ENCODE measurements at places on chromosomes 13 and 19. TPM values are rescaled to one million over a fixed set of nuclear protein-coding genes. Genes with fewer than 3 reads are reported as not detected.

The SMIM44 gene
- total RNA-seq: not detected

DNA sequence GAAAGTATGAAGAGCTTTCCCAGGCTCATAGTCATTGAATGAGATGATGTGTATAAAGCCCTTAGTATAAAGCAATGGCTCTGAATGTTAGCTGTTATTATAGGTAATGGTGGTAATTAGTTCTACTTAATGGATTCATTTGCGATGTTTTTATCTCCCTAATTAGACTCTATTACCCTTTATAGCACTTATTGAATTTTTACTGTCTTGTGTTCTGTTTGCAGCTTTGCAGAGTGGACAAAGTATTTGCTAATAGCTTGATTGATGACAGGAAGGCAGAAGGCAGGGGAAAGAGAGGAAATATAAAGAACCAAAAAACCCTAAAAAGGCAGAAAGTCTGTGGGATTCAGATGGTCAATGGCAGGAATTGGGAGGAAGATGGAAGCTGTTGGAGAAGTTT is 524.4 kb upstream of the SPRY2 start:
- no peaks in the 10 kb centered on the region for H3K36me3 ChIP-seq
- H3K27ac ChIP-seq: peak overlapping the region; percentile 2
- H3K27me3 ChIP-seq: no peaks in the 10 kb centered on the region

DNA sequence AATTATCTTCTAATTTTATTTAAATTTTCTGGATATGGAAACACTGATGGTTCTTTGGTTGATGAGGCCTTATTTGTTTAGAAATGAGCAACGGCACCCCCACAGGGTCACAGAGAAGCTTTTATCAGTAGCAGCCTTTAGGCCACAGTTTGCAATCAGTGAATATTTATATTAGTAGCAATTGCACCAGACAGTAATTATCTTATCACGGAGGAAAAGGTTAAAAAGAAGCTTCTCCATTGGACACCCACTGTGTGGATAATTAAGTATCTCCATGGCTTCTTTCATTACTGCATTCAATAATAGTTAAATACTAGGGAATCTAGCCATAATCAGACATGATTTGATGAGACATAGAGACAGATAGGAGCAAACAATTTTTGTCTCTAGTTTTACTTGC is 2099.2 kb upstream of the PCDH20 start:
- H3K4me3 ChIP-seq: no peak overlapping the region
- H3K27me3 ChIP-seq: no peaks in the 10 kb centered on the region
- no peak overlapping the region for H3K27ac ChIP-seq
- H3K36me3 ChIP-seq: no peaks in the 10 kb centered on the region
- no peaks in the 10 kb centered on the region for H3K4me1 ChIP-seq

DNA sequence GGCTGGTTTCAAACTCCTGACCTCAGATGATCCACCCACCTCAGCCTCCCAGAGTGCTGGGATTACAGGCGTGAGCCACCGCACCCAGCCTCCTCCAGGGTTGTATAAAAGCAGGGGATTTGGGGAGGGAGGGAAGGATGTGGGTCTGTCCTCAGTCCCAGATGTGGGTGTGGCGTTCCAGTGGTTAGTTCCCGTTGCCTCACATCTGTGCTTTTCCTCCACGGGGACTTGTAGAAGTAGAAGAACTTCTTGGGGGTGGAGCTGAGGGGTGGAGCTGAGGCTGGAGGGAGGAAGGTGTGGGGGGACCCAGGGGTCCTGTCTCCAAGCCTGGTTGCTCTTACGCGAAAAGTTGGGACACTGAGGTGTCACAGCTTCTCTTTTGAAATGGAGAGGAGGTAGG is 514 bp upstream of the MCEMP1 start:
- peaks cover 15% of the 10 kb centered on the region for H3K27me3 ChIP-seq
- H3K36me3 ChIP-seq: no peaks in the 10 kb centered on the region
- no peak overlapping the region for H3K27ac ChIP-seq
- H3K4me1 ChIP-seq: peaks cover 5% of the 10 kb centered on the region
- no peak overlapping the region for H3K4me3 ChIP-seq

The PGLYRP2 gene
- total RNA-seq: not detected

GRCh38 chr13:71827241-71827640 is 39.8 kb downstream of the DACH1 start:
- no peak overlapping the region for H3K27ac ChIP-seq

DNA sequence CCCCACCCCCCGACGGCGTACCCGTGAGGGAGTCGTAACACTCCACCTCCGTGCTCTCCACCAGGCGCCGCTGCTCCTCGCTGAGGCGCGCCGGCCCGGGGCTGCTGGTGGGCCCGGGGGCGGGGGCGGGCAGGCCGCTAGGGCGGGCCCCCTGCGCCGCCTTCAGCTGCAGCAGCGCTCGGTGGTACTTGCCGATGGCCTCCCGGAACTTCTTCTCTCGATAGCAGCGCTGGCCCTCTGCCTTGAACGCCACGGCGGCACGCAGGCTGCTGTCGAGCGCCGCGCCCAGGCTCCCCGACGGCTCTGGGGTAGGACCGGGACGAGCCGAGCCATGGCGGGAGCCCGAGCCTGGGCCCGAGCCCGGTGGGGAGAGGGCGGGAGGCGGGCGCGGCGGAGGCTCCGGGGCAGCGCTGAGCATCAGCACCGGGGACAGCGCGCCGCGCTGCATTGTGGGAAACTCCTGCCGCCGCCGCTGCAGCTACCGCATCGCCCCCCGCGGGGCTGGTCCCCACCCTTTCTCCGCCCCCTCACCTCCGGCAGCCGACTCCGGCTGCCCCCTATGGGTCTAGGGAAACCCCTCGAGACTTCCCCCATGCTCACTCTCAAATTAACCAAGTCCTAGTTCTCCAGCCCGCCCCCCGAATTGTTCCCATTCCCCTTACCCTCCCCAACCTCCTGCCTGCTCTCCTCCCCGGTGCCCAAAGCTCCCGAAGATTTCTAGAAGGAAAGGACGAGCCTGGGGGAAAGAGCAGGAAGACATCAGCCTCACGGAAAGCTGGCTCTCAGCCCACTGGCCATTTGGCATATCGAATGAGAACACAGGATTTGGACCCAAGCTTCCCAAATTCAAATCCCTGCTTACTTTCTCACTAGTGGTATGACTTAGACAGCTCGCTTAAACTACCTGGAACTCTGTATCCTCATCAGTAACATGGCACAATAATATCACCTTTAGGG is at the start of gene TTC9B:
Gene TTC9B (minus strand): TSS at position 451 of the 957 bp plus-strand sequence. CDS start 3 bp downstream, at position 448.
- H3K36me3 ChIP-seq: no peaks in the 10 kb centered on the region
- no peak within 1 kb of the TSS for H3K27ac ChIP-seq
- no peak within 1 kb of the TSS for H3K4me3 ChIP-seq
- H3K27me3 ChIP-seq: peaks cover 56% of the 10 kb centered on the region
- DNase-seq: peak; percentile 39

DNA sequence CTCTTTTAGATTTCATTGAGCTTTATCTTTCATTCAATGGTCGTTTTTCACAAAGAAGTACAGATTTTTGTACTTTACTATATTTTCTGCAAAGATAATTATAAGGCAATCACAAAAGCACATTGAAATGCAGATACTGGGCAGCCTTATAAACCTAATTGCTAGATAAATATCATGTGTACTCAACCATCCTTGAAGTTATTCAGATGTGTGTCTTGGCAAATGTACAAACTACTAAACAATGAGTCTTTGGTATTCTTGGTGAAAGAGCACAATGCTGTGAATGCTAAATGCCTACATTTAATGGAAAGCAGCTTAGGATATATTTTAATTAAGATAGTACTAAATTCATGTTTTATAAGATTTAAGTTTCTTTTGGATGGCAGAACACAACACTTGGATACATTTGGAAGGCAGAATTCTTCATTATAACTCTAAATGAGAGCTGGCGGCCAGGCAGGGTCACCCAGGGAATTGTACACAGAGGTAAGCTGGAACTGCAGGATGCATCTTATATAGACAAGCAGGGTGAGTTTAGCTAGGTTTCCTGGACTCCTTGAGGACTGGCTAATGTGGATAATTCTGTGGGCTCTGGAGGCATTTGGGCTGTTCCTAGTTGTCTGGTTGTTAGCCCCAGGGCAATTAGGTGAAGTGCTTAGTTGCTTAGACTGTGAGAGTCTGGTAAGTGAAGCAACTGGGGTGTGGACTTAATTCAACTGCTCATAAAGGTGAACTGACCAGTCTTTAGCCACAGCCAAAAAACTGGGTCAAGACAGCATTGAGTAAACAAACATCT is 286.6 kb downstream of the PCDH20 start:
- no peaks in the 10 kb centered on the region for H3K4me1 ChIP-seq
- DNase-seq: no peak
- H3K4me3 ChIP-seq: no peak overlapping the region
- H3K27ac ChIP-seq: no peak overlapping the region
- no peaks in the 10 kb centered on the region for H3K27me3 ChIP-seq

The TSHZ3 gene
- total RNA-seq: 8.0 TPM

GRCh38 chr13:56953965-56954364 is 186.8 kb upstream of the PRR20A start:
- no peaks in the 10 kb centered on the region for H3K4me1 ChIP-seq
- H3K27me3 ChIP-seq: no peaks in the 10 kb centered on the region
- no peaks in the 10 kb centered on the region for H3K36me3 ChIP-seq
- no peak overlapping the region for H3K4me3 ChIP-seq
- no peak for DNase-seq

DNA sequence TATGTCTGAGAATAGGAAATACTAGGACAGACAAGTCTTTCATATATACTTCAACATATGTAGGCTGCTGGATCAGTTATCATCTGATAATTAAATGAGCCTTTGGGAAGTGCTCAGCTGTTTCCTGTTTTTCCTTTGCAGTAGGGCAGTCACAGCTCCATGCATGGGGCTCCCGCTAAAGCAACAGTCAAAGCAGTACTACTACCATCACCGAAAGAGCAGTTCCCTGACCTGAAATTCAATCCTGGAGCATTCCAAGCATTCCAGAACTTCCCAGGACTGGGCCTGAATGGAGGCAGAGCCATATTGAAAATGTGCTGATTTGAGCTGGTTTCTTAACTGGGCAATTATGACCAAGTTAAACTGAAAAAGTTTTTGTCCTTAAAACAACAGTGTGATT is 20.5 kb downstream of the MICU2 start:
- peaks cover 5% of the 10 kb centered on the region for H3K4me1 ChIP-seq
- H3K27ac ChIP-seq: no peak overlapping the region
- no peak overlapping the region for H3K4me3 ChIP-seq
- DNase-seq: peak; percentile 29
- no peaks in the 10 kb centered on the region for H3K36me3 ChIP-seq

Measured in muscle of leg (tissue), 16 donors.